ENCODE measurements at places on chromosomes 11 and 22.
A peak's percentile ranks its signal among the peaks of the same experiment; 100 is the strongest.

DNA sequence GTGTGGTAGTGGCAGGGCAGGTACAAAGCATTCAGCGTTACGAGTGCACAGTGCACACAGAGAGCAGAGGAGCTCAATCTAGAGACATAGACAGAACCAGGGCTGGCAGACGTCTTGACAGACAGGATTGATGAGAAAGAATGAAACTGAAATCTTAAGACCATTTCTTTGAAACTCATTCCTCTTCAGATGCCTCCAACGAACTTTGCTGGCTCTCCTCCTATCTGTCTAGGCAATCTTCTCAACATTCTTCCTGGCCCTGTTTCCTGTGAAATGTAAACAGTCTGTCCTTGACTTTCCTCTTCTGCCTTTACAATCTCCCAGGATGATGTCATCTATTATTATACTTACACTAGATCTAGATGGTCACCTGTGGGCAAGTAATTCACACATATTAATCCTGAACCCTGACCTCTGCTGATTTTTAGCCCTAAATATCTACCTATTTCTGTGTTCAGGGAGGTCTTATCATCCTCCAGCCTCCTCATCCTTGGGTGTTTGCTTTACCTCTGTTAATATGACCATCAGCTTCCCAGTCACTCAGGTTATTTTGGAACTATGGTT, 119.5 kb downstream of the ENTHD1 start:
- peak; percentile 25 for DNase-seq

DNA sequence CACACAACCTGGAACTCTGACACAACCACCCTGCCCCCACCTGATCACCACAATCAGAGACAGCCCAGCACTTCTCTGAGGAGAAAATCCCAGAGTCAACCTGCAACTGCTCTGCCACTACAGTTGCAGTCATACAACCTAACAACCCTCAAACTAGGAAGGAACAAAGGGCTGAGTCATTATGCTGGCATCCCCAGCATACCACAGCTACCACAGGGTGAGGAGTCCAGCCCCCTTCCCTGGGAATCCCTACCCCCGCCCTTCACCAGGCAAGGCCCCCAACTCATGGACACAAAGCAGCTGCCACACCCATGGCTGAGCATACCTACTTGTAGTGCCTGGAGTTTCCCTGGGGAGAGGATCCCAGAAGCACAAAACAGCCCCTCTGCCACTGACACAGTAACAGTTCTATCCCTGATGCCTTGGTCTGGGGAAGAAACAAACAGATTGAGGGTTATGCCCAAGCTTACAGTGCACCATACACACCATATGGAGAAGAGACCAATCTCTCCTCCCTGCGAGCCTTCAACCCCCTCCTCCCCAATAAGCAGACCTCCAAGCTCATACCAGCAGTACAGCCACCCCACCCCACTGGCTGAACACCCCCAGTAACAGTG, 68.5 kb upstream of the C11orf58 start:
- no peak for DNase-seq

- no peak for DNase-seq
These were observed 235.4 kb downstream of the METTL15 start for GRCh38 chr11:28343304-28344233.

DNA sequence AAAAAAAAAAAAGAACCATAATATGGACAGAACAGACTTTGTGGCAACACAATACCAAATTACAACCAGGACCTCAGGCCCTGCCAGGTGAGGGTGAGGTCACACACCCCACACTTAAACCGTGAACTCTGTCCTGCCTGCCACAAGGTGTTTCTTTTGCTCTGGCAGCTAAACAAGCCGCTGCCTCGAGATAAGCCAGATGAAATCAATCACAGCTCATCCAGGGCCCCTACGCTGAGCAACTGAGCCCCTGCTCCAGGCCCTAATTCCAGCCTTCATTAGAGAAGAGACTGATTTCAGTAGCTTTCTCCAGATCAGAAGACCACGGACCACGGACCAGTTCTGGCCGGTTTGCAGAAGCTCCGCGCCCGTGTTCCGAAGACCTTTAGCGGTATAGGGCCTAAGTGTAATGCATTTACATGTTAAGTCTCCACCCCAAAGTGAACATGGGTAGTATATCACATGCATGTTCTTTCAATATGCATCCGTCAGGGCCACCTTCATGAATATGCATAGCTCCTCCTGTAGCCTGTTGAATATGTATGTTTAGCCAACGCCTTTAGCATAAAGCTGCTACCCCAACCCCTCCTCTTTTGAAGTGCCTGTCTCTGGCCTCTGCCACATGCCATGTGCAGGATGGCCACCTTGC, 14.8 kb upstream of the RAC2 start:
- no peak for DNase-seq

GRCh38 chr11:2387266-2387987, 10.3 kb downstream of the CD81 start:
- peak; percentile 52 for DNase-seq

DNA sequence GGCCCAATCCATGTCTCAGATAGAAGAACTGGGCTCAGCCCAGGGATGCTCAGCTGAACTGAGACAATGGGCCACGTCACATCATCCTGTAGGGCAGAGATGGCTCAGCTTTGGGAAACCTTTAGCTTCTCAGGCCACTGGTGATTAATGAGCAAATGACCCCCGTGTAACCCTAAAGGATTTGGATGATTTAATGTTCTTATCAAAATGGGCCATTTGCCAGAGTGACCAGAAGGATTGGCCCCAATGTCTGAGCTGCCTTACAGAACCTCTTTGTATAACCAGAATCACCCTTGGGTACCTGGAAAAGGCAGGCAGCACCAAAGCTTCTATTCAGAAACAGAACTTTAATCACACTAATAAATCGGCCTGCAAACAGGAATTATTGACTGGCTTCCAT, 73.7 kb downstream of the ABTB2 start:
- no peak for DNase-seq

GRCh38 chr11:11167806-11168205, 185.2 kb downstream of the CSNK2A3 start:
- DNase-seq: no peak

GRCh38 chr11:75035911-75036565, 47.3 kb downstream of the NEU3 start:
- no peak for DNase-seq

GRCh38 chr11:77073328-77074001, 6.7 kb downstream of the CAPN5 start:
- DNase-seq: no peak

GRCh38 chr11:7275133-7275532, 23.4 kb downstream of the SYT9 start:
- DNase-seq: no peak

DNA sequence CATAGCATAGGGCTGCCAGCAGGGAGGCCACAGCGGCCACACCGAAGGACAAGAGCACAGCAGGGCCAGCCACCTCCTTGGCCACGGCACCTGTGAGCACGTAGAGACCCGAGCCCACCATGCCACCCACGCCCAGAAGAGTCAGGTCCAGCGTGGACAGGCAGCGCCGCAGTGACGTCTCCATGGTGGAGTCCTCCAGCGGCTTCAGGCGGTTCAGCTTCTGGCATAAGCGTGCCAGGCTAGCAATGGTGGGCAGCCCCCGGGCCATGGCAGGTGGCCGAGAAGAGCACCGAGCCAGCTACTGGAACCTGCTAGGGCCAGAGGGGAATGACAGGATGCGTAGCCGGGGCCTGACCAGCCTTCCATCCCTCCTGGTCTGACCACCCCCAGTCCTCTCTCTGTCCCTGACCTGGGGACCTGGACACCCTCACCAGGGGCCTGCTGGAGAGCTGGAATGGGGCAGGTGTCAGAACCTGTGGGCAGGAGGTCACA, 770 bp downstream of the SLC7A4 start:
- no peak for DNase-seq

GRCh38 chr11:83827520-83827919, 541.4 kb upstream of the CCDC90B start:
- DNase-seq: no peak

DNA sequence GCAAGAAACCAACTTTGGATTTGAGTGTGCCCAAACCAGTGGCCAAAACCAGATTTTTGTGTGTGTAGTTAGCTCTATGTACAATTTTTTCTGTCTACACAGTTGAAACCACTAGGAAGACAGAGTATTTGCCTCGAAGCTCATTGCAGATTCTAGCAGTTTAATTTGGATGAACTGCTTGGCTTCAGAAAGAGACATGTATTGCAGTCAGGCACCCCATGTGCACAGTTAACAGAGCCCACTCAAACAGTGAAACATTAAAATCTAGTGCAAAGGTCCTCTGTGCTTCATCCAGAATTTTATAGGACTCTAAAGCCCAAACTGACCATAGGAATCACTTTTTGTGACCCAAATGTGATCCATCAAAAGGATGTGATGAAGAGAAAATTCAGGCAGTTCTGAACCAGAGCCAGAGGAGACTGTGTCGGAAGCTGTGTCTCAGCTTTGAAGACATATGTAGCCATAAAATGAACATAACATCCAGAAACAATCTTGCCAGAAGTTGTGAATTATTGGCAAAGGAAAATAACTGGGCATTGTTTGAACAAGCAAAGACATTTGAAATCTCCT, 82.7 kb downstream of the PANX1 start:
- no peak for DNase-seq

GRCh38 chr11:45471266-45471665, 185.1 kb upstream of the SYT13 start:
- DNase-seq: no peak

DNA sequence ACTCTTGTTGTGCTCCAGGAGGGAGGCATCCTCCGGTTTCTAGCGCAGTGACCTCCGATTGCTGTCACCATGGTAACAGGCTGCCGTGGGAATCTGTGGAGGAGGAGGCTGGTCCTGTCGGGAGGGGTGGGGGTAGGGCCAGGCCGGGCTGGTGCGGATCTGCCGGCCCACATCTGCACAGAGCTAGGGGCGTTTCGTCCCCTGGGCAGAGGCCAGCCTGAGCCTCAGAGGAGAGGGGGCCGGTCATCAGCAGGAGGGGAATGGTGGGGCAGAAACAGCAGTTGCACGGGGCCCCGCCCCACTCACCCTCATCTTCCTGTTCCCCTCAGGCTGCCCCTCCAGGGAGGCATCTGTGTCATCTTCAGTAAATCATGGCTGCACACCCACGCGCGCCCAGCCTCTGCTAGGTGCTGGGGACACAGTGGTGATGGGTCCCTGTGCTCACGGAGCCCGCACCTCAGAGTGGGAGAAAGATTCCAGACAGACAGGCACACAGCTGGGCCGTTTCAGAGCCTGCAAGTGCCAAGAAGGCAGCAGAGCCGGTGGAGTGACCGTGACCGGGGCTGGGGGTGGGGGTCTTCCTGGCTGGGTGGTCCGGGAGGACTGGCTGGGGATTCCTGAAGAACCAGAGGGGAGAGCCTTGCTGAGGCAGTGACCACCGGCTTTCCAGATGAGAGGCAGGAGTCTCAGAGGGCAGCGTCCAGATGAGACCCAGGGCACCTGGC, 120.5 kb downstream of the CACNA1I start:
- DNase-seq: no peak

DNA sequence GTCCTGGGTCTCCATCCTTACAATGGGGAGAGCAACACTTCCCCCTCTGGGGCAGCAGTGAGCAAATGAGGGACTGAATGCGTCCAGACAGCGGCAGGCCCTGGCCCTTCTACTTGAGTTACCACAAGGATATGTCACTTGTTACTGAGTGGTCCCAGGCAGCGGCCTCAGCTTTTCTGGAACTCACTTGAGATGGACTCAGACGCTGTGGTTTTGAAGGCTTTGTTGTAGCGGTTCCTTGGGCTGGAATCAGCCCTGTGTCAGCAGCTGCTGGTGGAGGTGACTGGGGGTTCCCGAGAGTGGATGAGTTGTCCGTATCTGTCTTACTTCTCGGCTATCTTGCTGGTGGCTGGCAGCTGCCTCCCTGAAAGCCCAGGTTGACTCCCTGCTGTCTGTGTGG, 77.0 kb downstream of the MICAL2 start:
- no peak for DNase-seq

- DNase-seq: no peak
These were observed 54.5 kb upstream of the ZBTB44 start for GRCh38 chr11:130369141-130369691.

DNA sequence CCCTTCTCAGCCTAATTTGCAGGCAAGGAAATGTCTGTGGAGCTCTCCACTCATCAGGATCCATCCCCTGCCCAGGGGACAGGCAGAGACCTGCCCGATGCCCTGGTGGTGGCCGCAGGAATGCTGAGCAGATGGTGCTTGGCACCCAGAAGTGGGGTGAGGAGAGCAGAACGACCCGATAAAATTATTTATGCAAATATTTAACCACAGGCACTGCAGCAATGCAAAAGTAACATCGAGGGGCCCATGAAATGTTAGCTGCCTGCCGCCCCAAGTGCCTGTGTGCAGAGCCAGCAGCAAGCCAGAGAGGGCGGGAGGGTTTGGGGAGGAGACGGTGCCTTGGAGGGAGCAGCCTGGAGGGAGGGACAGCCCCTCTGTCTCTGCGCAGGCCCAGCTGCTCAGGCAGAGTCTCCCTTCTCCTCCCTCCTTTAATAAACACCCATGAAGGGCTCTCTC, 205.5 kb downstream of the CTTN start:
- no peak for DNase-seq

DNA sequence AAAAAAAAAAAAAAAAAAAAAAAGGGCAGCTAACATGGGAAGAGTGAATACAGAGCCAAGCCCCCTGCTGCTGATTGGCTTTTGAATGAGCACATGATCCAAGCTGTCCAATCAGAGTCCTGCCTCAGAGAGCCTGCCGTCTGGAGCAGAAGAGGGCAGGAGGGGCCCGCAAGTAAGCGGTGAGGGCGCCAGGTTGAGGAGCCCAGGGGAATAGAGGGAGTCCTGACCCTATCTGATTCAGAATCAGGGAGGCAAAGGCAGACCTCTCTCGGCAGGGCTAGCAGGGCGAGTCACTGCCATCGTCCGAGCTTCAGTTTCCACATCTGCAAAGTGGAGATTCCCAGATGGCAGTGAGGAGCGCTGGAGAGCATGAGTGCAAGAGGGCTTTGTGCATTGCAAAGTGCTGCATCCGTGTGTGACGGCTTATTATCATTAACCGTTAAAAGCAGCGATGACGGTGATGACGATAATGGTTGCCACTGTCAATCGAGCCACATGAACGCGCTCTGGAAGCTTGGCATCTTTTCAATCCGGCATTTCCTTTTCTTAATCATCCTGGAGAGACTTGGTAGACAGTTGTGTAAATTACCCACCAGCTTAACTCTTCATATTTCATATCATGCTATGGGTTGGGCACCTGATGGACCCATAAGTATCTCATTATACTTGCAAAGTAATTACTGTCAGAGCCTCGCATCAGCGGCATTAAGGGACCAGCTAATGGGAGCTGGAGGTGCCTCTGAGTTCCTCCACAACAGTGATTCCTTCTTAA, 68.6 kb upstream of the ATXN10 start:
- DNase-seq: peak; percentile 27

GRCh38 chr11:78070621-78071020, 7.0 kb downstream of the THRSP start:
- DNase-seq: no peak

DNA sequence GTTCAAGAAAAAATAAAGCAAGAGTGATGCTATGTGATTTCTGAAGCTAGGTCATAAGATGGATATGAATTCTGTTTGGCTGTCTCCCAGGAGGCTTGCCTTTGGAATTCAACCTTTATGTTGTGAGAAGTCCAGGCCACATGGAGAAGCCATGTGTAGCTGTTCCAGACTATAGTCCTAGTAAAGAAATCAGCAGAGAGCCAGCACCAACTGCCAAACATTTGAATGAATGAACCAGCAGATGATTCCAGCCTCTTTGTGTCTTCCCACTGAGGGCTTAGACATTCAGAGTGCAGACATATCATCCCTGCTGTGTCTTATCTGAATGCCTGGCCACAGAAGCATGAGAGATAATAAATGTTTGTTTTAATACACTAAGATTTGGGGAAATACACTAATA, 1150.6 kb downstream of the DLG2 start:
- DNase-seq: no peak

GRCh38 chr22:35761037-35761436, 43.4 kb downstream of the APOL5 start:
- no peak for DNase-seq
